Stimulated activated CD4-positive, alpha-beta T cell treated with anti-CD3 and anti-CD28 coated beads, Interleukin-1b, Interleukin-23, amount 100 ng/mL, for 4 hours (primary cell): ENCODE measurements at places on chromosomes 2 and 18.

DNA sequence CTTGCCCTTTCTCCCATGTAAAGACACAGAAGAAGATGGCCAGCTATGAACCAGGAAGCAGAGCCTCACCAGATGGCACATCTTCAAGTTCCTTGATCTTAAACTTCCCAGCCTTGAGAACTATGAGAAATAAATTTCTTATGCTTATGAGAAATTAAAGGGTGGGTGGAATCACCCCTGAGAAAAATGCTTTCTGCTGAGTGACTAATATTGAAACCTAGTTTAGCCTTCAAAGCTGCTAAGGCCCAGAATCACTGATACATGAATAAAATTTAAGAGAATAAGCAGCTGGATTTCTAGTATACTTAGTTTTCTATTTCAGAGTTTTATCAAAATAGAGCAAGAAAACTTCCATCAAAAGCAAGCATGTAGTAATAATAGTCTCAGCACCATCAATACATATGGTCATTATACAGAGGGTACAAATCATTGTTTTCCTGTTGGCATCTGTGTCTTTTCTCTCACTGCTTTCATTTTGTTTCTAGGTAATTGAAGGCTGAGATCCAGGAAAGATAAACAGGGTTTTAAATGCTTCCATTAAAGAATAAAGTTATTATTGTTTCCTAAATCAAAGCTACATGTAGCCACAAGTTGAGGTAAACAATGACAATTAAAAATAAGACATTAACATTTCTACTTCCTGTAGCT is 53.3 kb upstream of the COL5A2 start:
- DNase-seq: no peak

DNA sequence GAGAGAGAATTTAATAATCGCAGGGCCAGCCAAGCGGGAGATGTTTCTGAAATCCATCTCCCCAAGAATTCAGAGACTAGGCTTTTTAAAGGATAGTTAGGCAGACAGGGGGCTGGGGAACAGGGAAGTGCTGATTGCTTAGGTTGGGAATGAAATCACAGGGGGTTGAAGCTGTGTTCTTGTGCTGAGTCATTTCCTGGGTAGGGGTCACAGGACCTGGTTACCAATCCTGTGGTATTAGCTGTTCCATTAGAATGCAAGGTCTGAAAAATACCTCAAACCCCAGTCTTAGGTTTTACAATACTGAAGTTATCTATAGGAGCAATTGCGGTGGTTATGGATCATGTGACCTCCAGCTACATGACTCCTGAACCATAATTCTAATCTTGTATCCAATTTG is 4.6 kb downstream of the SP140 start:
- no peak for DNase-seq

- no peak for DNase-seq
These were observed 212.7 kb downstream of the DYM start for GRCh38 chr18:49247781-49248180.

DNA sequence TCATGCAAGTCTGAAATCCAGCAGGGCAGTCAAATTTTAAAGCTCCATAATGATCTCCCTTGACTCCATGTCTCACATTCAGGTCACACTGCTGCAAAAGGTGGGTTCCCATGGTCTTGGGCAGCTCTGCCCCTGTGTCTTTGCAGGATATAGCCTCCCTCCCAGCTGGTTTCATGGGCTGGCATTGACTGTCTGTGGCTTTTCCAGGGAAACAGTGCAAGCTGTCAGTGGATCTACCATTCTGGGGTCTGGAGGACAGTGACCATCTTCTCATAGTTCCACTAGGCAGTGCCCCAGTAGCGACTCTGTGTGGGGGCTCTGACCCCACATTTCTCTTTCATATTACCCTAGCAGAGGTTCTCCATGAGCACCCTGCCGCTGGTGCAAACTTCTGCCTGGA is 220.6 kb upstream of the COPS8 start:
- DNase-seq: no peak

GRCh38 chr18:74558096-74558495 is 23.8 kb downstream of the CNDP1 start:
- DNase-seq: no peak

DNA sequence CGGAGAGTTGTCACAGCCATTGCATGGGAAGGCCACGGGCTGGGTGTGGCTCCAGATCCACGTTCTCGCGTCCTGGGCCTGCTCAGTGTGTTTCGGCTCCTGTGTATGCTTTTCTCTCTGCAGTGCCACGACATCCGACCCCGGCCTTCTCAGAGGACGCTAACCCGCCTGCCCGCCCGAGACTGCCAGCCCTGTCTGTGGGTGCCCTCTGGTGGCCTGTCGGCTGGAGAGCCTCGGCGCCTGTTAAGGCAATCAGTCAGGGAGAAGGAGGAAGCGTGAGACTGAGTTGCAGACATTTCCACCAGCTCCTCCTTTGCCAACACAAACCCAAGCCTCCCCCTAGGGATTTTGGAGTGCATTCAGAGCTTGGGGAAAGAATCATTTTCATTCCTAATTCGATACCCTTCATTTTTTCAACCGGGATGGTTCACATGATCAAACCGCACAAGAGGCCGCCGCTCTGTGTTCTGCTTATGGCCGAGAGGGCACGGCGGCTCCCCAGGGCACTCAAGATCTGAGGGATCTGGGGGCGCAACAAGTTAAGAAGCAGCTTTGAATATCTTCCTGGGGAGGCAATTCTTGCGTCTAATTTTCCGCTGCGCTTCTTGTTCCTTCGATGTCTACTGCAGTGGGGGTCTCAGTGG is 37.5 kb upstream of the ZBTB7C start:
- DNase-seq: peak; percentile 64

- no peak for DNase-seq
These were observed 159.0 kb downstream of the NYAP2 start for GRCh38 chr2:225558399-225559071.

- DNase-seq: no peak
These were observed 1211.9 kb upstream of the NXPH2 start for GRCh38 chr2:139992078-139992477.

DNA sequence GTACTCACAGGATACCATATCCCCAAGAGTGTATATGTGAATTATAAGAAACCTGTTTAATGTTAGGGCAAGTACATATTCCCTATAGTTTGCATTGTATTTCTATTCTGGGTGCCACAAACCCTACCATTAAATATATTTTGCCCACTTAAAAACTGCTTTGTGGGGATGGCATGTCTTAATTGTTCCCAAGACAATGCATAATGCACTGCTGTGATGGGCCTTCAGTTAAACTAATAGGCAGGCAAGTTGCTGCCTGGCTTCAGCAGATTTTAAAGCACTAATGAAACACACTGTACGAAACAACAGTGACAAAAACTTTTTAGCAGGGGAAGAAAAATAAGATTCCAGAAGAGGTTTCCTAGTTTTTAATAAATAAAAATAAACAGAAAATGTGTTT is 104.8 kb upstream of the VRK2 start:
- no peak for DNase-seq
